Activated T-helper 2 cell treated with anti-CD3 and anti-CD28 coated beads, Interferon-gamma antibody, Interleukin-2, Interleukin-4, amounts not matched to agents 10 μg/mL and 5 μg/mL and 100 μg/mL, durations not matched to agents 14 hours and 24 hours and 36 hours (primary cell): ENCODE measurements at places on chromosomes 3 and 15.

GRCh38 chr15:26443321-26443720 is 329.5 kb downstream of the GABRB3 start:
- no peak overlapping the region for H3K27ac ChIP-seq
- no peaks in the 10 kb centered on the region for H3K36me3 ChIP-seq
- no peak overlapping the region for H3K4me3 ChIP-seq
- no peak for DNase-seq
- H3K27me3 ChIP-seq, result no peaks in the 10 kb centered on the region

DNA sequence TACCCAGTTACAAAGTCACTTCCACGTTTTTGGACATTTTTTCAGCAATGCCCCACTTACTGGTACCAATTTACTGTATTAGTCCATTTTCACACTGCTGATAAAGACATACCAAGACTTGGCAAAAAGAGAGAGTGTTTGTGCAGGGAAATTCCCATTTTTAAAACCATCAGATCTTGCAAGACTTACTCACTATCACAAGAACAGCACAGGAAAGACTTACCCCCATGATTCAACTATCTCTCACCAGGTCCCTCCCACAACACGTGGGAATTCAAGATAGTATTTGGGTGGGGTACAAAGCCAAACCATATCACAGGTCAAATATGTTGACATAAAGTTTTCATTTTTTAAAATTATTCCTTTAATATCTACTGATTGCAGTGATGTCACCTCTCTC is 16.2 kb upstream of the ABI3BP start:
- H3K4me3 ChIP-seq, result no peak overlapping the region
- H3K36me3 ChIP-seq, result no peaks in the 10 kb centered on the region
- no peaks in the 10 kb centered on the region for H3K4me1 ChIP-seq
- no peak overlapping the region for H3K27ac ChIP-seq
- H3K27me3 ChIP-seq, result no peaks in the 10 kb centered on the region

GRCh38 chr15:95016511-95017229 is 785.3 kb downstream of the MCTP2 start:
- peaks cover 2% of the 10 kb centered on the region for H3K4me1 ChIP-seq
- H3K36me3 ChIP-seq, result no peaks in the 10 kb centered on the region
- no peak overlapping the region for H3K27ac ChIP-seq
- H3K27me3 ChIP-seq, result no peaks in the 10 kb centered on the region

DNA sequence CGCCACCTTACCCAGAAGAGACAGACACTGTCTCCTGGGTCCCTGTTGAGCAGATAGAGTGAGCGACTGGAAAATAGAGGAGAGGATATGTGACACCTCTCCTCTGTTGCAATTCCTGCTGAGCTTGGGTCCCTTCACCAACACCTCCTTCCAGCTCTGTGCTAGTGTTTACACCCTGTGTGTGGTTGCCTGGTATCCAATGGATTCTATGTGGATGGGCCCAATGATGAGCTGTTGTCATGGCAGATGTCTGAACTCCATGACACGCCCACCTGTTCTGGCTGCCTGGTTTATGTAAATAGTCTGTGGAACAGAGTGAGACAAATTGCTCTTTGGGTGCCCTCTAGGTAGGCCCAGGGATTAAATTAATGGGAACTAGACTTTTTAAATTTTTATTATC is 23.7 kb downstream of the RBM5 start:
- no peak for DNase-seq
- no peak overlapping the region for H3K4me3 ChIP-seq
- H3K36me3 ChIP-seq, result peaks cover 86% of the 10 kb centered on the region
- H3K4me1 ChIP-seq, result no peaks in the 10 kb centered on the region

DNA sequence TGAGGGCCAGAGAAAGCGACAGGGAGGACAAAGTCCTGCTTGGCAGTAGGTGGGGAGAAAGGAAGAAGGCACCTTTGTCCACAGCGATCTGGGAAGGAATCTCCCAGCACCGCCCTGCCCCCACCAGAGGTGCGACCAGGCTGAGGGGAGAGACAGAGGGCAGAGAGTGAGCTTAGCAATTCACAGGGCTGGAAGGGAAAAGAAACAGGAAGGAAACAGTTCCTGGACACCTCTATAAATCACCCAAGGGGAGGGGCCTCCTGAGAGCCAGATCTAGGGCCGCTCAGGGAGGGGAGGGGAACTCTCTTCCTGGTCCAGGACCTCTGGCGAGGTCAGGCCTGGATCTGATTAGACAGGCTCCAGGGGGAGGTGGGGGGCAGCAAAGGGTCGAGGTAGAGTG is 35.4 kb downstream of the RNU5B-1 start:
- no peak overlapping the region for H3K4me3 ChIP-seq
- DNase-seq, result no peak
- no peaks in the 10 kb centered on the region for H3K4me1 ChIP-seq
- H3K27me3 ChIP-seq, result peaks cover 8% of the 10 kb centered on the region
- no peaks in the 10 kb centered on the region for H3K36me3 ChIP-seq

- peaks cover 3% of the 10 kb centered on the region for H3K4me1 ChIP-seq
- H3K4me3 ChIP-seq, result no peak overlapping the region
- no peaks in the 10 kb centered on the region for H3K36me3 ChIP-seq
- H3K27me3 ChIP-seq, result peaks cover 11% of the 10 kb centered on the region
Measured at GRCh38 chr3:110974902-110975301, 96.7 kb upstream of the NECTIN3 start.

GRCh38 chr3:134607054-134608022 is 43.5 kb downstream of the KY start:
- DNase-seq, result no peak
- no peaks in the 10 kb centered on the region for H3K4me1 ChIP-seq

GRCh38 chr3:48662145-48662752 is 437 bp downstream of the CELSR3 start:
- peak overlapping the region; percentile 46 for H3K4me3 ChIP-seq
- peaks cover 8% of the 10 kb centered on the region for H3K36me3 ChIP-seq
- no peak overlapping the region for H3K27ac ChIP-seq
- no peak for DNase-seq
- H3K4me1 ChIP-seq, result peaks cover 10% of the 10 kb centered on the region
- H3K27me3 ChIP-seq, result peaks cover 8% of the 10 kb centered on the region

GRCh38 chr3:130759692-130760338 is 13.2 kb upstream of the PIK3R4 start:
- H3K27me3 ChIP-seq, result peaks cover 3% of the 10 kb centered on the region
- peak; percentile 33 for DNase-seq
- H3K27ac ChIP-seq, result no peak overlapping the region
- no peaks in the 10 kb centered on the region for H3K36me3 ChIP-seq
- H3K4me1 ChIP-seq, result peaks cover 17% of the 10 kb centered on the region
- H3K4me3 ChIP-seq, result no peak overlapping the region

DNA sequence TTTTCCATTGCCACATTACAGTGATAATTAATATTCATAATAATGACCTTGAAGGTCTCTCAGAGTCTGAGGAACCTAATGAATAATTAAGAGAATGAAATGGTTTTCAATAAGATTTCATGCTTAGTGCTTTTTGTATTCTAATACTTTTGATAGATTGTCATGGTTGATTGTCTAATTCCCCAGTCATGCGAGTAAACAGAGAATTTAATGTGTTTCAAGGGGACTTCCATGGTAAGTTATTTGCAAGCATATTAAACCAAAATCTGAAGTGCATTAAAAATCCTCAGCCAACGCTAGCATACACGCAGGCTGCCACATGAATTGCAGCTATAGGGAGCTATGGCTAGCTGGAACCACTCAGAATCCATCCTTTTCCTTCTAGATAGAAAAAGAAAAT is 18.9 kb upstream of the ANO10 start:
- H3K36me3 ChIP-seq, result no peaks in the 10 kb centered on the region
- peaks cover 20% of the 10 kb centered on the region for H3K27me3 ChIP-seq
- H3K4me1 ChIP-seq, result peaks cover 7% of the 10 kb centered on the region
- H3K27ac ChIP-seq, result no peak overlapping the region

- H3K27me3 ChIP-seq, result peaks cover 15% of the 10 kb centered on the region
- H3K4me1 ChIP-seq, result no peaks in the 10 kb centered on the region
- no peak overlapping the region for H3K27ac ChIP-seq
- DNase-seq, result no peak
Measured at GRCh38 chr3:171676601-171677175, 133.6 kb downstream of the PLD1 start.

- no peak overlapping the region for H3K4me3 ChIP-seq
- H3K4me1 ChIP-seq, result no peaks in the 10 kb centered on the region
- no peaks in the 10 kb centered on the region for H3K27me3 ChIP-seq
- H3K36me3 ChIP-seq, result no peaks in the 10 kb centered on the region
- H3K27ac ChIP-seq, result no peak overlapping the region
Measured at GRCh38 chr15:36831125-36831903, 251.9 kb downstream of the CDIN1 start.

GRCh38 chr3:175279457-175279856 is 420.3 kb downstream of the NAALADL2 start:
- no peaks in the 10 kb centered on the region for H3K4me1 ChIP-seq
- no peak overlapping the region for H3K27ac ChIP-seq
- no peak for DNase-seq
- no peaks in the 10 kb centered on the region for H3K36me3 ChIP-seq
- H3K4me3 ChIP-seq, result no peak overlapping the region
- H3K27me3 ChIP-seq, result no peaks in the 10 kb centered on the region

DNA sequence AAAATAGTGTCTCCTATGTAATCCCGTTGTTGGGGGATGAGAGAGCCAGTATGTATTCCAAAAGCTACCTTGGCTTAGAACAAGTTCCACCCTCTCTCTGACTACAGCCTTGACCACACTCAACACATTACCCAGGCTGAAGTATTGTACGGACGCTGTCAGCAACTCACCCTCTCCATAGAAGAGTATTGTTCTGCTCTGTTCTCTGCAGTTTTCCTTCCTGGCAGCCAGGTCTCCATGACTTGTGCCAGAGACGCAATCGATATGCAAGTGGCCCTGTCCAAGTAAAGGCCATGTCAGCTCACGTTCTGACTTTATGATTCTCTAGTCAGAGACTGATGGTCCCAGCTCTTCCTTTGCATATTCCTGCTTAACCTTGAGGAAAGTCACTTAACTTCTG is 164.1 kb upstream of the SLCO3A1 start:
- H3K4me3 ChIP-seq, result no peak overlapping the region
- no peak overlapping the region for H3K27ac ChIP-seq
- H3K4me1 ChIP-seq, result no peaks in the 10 kb centered on the region
- DNase-seq, result no peak
- no peaks in the 10 kb centered on the region for H3K36me3 ChIP-seq

DNA sequence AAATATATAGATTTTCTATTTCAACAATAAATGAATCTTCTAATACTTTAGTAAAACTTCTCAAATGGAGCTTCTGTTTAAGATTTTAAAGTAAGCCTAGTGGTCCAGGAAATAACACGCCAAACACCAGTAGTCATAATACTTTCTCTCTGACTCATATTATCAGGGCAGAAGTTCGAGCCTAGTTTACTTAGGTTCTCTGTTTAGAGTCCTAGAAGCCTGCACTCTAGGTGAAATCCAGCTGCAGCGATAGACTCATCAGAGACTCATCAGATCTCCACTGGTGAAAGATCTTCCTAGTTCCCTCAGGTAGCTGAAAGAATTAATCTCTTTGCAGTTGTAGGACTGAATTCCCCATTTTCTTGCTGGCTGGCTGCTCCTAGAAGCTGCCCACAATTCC is 552.5 kb upstream of the ROBO2 start:
- H3K4me3 ChIP-seq, result no peak overlapping the region
- no peak for DNase-seq
- no peak overlapping the region for H3K27ac ChIP-seq
- no peaks in the 10 kb centered on the region for H3K27me3 ChIP-seq
- no peaks in the 10 kb centered on the region for H3K36me3 ChIP-seq

DNA sequence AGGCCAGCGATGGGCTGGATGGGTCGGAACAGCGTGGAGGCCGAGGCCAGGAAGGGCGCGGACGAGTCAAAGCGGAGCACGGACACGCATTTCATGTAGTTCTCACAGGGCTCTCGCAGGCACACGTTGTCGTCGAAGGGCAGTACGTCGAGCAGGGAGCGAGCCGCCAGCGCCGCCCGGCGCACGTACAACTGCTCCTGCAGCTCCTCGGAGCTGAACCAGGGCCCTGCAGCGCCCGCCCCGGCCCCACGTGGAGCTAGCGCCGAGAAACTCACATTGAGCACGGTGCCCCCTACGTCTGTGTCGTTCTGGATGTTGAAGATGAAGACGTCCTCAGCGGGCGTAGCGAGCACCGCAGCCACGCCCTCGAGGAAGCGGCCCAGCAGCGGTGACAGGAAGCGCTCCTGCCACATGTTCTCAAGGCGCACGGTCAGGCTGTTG is 5.8 kb downstream of the CELSR3 start:
- H3K4me1 ChIP-seq, result peaks cover 6% of the 10 kb centered on the region
- H3K27ac ChIP-seq, result peak overlapping the region; percentile 64
- DNase-seq, result peak; percentile 30
- H3K4me3 ChIP-seq, result peak overlapping the region; percentile 75

DNA sequence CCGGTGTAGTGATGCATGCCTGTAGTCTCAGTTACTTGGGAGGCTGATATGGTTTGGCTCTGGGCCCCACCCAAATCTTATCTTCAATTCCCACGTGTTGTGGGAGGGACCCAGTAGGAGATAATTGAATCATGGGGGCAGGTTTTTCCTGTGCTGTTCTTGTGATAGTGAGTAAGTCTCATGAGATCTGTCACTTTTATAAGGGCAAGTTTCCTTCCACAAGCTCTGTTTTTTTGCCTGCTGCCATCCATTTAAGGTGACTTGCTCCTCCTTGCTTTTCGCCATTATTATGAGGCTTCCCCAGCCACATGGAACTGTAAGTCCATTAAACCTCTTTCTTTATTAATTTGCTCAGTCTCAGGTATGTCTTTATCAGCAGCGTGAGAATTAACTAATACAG is 566.7 kb upstream of the NECTIN3 start:
- H3K27me3 ChIP-seq, result no peaks in the 10 kb centered on the region
- no peak for DNase-seq
- no peaks in the 10 kb centered on the region for H3K4me1 ChIP-seq
- H3K27ac ChIP-seq, result no peak overlapping the region

GRCh38 chr3:42229942-42230688 is 35.9 kb downstream of the CCK start:
- peaks cover 10% of the 10 kb centered on the region for H3K27me3 ChIP-seq
- no peak overlapping the region for H3K4me3 ChIP-seq
- peaks cover 6% of the 10 kb centered on the region for H3K36me3 ChIP-seq
- peaks cover 3% of the 10 kb centered on the region for H3K4me1 ChIP-seq
- DNase-seq, result no peak

GRCh38 chr3:71672340-71672739 is 52.9 kb downstream of the EIF4E3 start:
- no peaks in the 10 kb centered on the region for H3K4me1 ChIP-seq
- no peak for DNase-seq
- H3K27me3 ChIP-seq, result no peaks in the 10 kb centered on the region
- H3K27ac ChIP-seq, result no peak overlapping the region
- H3K4me3 ChIP-seq, result no peak overlapping the region
- peaks cover under 1% of the 10 kb centered on the region for H3K36me3 ChIP-seq

- DNase-seq, result no peak
- H3K27me3 ChIP-seq, result peaks cover 81% of the 10 kb centered on the region
- H3K36me3 ChIP-seq, result no peaks in the 10 kb centered on the region
- peaks cover 10% of the 10 kb centered on the region for H3K4me1 ChIP-seq
Measured at GRCh38 chr15:62164014-62164395, 1.1 kb downstream of the C2CD4B start.

DNA sequence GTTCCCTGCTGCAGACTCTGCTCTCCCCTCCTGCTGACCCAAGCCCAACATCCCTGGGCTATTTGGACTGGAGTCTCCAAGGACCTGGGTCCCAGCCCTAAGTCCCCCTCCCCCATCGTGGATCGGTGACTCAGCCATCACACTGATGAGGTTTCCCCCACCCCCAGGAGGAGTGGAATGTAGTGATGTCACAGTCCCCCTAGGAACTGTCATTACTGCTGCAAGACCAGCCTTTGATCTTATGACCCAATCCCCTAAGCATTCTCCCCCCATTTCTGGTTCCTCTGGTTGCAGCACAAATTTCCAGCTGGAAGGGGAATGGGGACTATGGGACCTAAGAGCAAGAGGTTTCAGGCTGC is 63.4 kb upstream of the CSPG4 start:
- DNase-seq, result no peak
- no peak overlapping the region for H3K27ac ChIP-seq
- peaks cover 18% of the 10 kb centered on the region for H3K27me3 ChIP-seq
- no peaks in the 10 kb centered on the region for H3K36me3 ChIP-seq
